Vagina (tissue), 2 donors: ENCODE measurements at places on chromosomes 5 and 9. TPM values are rescaled to one million over a fixed set of nuclear protein-coding genes. Genes with fewer than 3 reads are reported as not detected.

DNA sequence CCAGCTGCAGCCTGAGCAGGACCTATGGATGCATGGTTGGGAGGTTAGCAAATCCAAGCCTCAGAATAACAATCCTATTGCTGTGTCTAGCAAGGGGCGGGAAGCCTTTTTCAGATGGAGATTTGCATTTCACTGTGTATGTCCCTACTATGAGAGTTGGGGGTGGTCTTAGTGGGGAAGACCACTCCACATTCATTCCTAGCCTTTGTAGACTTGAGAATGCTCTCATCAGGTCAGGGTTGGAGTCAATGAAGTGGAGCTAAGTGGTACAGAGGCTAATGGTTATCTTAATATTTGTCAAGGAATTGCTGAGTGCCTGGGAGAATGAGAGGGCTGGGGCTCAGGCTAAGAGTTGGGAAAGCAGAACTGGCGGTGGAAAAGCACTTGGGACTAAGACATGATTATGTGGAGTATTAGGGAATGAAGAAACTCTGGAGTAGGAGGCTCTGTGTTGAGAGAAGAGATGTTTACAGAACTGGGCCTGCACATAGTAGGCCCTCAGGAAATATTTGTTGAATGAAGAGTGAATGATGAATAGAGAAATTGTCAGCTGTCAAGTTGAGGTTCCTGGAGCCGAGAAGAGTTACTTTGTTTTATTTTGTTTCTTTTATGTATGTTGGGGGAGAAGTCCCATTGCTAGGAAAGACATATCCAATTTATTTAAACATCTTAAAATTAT lies 175.5 kb upstream of the SPRY4 start:
- no peak for DNase-seq

GRCh38 chr5:6483880-6484382 lies 35.3 kb downstream of the UBE2QL1 start:
- DNase-seq: no peak

- DNase-seq: no peak
These were observed 69.3 kb upstream of the EGFLAM start for GRCh38 chr5:38189081-38189504.

DNA sequence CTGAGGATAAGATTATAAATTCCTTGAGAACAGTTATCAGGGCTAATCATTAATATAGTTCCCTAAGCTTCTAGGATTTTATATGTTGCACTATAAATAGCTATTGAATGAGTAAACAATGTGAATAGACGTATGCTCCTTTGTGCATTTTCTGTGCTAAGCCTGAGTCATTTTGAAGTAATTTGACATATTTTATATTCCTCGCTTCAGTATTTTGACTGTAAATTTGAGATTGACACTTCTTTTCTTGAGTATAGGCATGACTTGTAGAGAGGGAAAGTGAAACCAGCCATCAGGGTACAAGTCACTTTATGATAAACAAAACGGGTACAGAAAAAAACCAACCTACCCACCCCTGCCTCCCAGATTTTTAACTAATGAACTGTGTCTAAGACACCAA lies 367.7 kb upstream of the PRR16 start:
- DNase-seq: no peak

The IRGM gene
- total RNA-seq: 0.98 TPM

The SHC3 gene
- total RNA-seq: 6.1 TPM

The PCDHB15 gene
- 3.2 TPM for total RNA-seq
